ENCODE measurements at places on chromosomes 3 and 15.

GRCh38 chr3:40192628-40193027 lies 116.9 kb upstream of the EIF1B start:
- DNase-seq, result no peak

GRCh38 chr3:14490255-14490654 lies 49.9 kb downstream of the GRIP2 start:
- DNase-seq, result no peak

DNA sequence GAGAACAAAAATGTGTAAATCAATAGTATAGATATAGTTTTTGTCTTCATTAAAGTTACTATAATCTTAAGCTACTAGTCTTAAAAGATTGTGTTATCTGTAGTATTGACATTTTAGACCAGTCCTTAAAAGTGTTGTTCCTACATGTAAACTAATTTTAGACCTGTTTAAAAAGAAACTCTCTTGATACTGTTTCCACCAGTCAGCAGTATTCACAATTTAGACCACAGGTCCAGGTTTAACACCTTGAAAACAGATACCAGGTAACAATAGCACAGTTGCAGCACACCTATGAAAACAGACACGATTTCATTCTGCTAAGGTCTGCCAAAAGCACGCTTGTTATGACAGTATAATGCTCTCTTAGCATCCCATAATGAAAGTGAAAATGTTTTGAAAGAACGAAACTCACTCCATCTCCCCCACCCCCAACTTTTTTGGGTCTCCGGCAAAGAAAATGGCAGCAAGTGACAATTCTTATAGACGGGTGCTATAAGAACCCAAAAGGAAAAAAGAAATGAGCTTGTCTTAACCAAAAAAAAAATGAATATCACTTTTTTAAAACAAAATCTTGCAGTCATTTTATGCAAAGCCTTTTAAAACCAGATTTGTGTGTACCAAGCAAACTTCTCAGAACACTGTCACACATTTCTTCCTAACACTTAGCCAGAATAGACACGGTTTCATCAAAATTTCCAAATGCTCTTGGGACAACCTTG lies 1.6 kb downstream of the EIF4E3 start:
- no peak for DNase-seq

DNA sequence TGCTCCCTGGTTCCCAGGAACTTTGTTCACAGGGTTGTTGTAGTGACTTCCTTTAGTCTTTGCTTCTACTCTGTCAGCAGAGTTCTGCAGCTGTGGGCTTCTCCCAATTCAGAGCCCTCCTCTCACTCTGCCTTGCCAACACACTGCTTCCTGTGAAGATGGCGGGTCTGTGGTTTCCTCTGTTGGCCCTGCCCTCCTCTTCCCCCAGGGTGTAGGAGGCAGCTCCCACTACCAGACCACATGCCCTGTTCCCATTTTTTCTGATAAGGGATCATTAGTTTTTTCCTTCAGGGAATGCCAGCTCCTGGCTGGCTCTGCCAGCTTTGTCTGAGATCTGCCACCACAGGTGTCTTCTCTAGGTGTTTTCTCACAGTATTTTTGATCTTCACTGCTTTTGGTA lies 12.7 kb downstream of the SPSB4 start:
- DNase-seq, result no peak

DNA sequence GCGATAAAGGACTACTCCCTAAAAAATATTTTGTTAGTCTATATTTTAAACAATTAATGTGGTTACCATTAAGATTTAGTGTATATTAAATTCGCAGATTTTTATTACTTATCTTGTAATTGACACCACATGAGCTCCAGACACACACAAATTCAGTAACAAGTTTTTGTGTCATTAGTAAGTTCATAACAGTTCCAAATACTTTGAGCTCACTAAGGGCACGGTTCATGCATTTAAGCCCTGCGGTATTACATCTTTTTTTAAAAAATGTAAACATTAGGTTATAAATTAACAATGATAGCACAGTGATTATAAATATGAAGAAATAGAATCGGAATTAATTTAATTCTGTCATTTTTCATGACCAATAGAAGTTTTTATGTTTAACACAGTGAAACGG lies 317.3 kb downstream of the ZNF385D start:
- no peak for DNase-seq

- DNase-seq, result no peak
Observed at GRCh38 chr3:3627114-3627513, 172.1 kb upstream of the LRRN1 start.

DNA sequence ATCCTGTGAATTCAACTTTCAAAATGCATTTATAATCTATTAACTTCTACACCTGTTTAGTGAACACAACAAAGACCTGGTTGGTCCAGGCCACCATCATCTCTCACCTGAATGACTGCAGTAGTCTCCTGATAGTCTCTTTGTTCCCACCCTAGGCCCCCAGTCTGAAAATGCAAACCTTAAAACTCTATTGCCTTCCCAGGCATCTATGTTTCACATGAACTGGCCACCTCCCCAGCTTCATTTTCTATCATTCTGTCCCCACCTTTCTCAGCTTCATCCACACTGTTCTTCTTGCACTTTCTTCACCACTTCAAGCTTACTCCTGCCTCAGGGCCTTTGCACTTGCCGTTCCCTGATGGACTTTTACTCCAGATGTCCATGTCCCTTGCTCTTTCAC lies 45.0 kb downstream of the CLSTN2 start:
- no peak for DNase-seq

GRCh38 chr3:173018758-173019157 lies 122.3 kb downstream of the SPATA16 start:
- no peak for DNase-seq

GRCh38 chr3:95715128-95715527 lies 1099.3 kb upstream of the EPHA6 start:
- DNase-seq, result no peak

DNA sequence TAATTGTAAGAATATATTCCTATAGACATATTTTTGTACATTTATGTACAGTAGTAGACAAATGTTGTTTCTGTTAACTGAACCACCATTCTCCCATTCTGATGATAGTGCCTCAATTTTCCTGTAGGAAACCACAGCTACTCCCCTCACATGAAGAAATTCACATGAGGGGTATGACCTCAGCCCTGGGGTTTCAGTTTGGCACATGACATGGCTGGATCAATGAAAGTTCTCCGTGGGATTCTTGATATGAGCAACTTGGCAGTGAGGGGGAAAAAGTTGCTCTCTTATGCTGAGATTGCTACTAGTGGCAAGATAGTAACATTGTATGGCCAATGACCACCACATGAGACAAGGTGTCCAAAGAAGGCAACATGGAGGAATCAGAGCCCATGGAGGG lies 1090.3 kb upstream of the CFAP20DC start:
- no peak for DNase-seq

DNA sequence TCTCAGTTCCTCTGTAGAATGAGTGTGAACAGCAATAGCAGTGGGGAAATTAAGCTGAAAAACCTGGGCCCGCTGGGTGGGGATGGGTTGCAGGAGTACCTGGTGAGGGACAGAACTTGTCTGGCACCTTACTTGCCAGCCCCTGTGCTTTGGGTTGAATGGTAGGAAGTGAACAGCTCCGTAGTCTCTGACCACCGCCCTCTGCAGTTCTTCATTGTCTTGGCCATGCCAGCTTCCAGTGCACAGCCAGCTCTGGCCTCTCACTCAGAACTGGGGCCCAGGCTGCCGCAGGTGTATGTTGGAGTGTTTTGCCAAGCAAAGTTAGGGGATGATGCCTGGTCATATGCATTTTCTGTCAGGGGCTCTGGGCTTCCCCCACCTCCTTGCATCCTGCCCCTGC lies 14.0 kb upstream of the CHST14 start:
- no peak for DNase-seq

- DNase-seq, result no peak
Observed at GRCh38 chr3:115651087-115651486, 27.8 kb downstream of the GAP43 start.

DNA sequence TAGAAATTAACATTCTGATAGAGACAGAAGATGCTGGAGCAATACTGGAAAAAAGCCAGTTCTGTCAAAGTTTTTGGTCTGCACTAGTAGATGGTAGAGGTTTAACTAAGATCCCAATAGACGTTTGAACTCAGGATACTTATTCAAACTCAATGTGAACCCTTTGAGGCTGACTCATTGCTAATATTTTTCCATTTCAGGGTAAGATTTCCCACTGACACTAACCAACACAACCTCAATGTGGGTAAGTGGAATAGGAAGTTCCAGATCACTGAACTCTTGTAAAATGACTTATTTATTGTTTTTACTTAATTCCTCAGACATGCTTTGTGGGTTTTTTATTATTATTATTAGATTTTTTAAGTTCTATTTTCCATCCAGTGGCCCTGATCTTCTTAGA lies 1024.8 kb downstream of the EPHA3 start:
- no peak for DNase-seq

DNA sequence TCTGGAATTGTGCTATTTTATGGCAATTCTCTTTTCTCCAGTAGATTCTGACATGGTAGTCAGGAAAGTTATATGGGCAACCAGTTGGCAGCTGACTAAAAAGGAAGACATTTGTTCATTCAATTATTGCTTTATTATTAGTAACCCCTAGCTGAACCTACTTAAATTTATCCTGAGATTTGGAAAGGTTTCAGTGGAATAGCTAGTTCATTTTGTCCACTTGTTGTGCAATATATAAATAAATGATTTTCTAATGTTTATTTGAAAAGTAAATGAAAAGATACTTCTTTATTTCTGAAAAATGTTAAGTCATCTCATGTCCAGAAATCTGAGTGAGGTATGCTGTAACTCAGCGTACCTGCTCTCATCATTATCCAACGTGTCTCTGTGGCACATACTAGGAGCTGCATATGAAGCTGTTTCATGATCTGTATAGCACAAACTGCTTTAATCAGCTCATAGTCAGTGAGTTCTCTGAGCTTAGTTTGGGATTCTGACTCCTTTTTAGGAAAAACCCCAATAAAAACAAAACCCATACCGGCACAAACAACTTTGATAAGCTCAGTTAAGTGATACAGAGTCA lies 35.9 kb downstream of the RARB start:
- DNase-seq, result no peak

DNA sequence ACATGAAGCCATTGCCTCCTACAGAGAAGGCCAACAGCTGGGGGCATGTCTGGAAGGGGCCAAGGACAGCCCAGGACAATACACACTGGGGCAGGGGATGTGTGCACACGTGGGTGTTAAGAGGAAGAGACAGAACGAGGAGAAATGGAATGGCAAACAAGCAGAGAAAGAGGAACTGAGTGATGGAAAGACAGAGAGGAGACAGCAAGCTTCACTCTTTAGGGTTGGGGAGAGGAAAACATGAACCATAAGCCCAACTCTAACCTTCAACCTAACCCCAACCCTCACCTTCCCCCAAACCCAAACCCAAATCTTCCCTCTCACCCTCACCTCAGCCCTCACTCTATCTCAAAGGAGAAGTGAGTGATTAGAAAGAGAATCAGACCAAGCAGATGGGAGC lies 11.9 kb upstream of the PARL start:
- no peak for DNase-seq

DNA sequence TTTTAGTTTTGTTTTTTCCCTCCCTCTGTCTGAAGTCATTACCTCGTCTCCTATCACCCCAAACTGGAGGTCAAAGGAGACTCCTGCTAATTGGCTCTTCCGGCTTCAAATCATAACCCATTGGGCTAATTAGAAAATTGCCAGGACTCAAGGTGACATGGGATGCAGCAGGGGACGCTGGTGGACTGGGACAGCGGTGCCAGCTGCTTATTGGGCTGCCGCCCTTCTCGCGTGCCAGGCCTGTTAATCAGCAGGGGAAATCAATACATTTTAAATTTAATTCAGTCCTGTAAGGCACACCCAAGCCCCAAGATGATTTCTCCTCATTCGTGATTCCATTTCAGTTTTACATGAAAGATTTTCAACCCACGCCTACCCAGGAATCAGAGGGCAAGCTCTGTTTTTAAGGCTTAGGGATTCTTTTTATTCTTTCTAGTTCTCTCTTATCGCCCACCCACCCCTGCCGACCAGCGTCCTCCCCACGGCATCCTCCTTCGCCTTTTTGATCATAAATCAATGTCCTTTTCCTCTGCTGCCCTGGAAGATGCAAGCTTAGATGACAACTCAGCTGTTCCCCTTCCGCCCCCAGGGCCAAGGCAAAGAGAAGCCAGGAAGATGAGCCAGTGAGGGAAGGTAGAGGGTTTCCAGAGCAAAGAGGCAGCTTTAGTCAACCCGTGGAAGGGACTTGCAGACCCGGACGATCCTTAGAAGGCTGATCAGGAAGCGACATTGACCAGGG lies 329.6 kb downstream of the UACA start:
- no peak for DNase-seq

- no peak for DNase-seq
Observed at GRCh38 chr3:23199649-23200048, 3.5 kb upstream of the UBE2E2 start.

GRCh38 chr3:13110678-13111116 lies 37.5 kb upstream of the IQSEC1 start:
- no peak for DNase-seq

DNA sequence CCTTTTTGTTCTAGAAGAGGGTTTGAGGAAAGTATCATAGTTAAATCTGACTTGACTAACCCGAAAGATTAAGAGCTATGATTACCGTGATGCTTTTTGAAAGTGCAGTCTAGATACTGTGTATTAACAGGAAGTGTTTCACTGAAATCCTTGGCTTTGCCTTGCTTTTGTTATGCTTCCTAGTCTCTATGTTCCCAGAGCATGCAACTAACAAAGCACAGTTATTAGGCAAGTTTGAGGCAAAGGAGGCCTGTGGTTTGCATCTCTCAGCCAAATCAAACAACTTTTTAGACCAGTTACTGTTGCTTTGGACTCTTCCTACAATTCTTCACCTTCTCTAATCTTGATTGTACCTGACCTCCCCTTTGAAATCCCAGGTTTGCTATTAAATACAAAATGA lies 3.9 kb downstream of the LXN start:
- DNase-seq, result peak; percentile 77

GRCh38 chr3:41002104-41002503 lies 197.2 kb upstream of the CTNNB1 start:
- no peak for DNase-seq

DNA sequence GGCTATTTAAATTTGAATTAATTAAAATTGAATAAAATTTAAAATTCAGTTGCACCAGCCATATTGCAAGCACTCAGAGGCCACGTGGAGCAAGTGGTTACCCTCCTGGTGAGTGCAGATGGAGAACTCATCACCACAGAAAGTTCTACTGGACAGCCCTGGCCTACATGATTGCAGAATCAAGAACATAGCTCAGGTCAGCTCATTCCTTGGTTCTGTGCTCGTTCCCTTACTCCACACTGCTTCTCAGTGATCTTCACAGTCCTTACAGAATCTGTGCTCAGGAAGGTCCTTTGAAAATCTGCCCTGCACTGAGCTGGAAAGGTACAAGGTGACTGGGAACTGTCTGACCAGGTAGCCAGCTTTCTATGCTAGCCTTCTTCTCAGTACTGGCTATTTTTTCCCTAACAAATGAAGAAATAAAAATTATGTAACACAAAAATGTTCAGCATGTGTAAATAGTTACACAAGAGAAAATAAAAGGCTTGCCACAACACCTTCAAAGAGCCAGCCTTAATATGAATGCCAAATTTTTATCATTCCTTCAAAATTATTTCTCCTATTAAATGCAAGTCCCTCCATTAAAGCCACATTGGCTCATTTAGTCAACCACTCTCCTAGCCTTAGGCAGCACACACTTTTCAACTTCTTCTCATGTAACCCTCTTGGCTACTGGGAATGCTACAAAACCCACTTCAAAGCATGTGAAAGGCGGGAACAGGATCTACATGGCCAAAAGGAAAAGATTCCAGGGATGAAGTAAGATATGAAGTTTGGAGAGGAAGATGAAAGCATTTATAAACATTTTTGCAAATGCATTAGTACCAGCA lies 326.4 kb upstream of the WNT5A start:
- no peak for DNase-seq
